ENCODE measurements at places on chromosomes 16 and 17.

- DNase-seq = no peak
Observed at GRCh38 chr16:4976079-4976478, 17.9 kb downstream of the SEC14L5 start.

- no peak for DNase-seq
Observed at GRCh38 chr16:51390877-51391276, 239.8 kb upstream of the SALL1 start.

DNA sequence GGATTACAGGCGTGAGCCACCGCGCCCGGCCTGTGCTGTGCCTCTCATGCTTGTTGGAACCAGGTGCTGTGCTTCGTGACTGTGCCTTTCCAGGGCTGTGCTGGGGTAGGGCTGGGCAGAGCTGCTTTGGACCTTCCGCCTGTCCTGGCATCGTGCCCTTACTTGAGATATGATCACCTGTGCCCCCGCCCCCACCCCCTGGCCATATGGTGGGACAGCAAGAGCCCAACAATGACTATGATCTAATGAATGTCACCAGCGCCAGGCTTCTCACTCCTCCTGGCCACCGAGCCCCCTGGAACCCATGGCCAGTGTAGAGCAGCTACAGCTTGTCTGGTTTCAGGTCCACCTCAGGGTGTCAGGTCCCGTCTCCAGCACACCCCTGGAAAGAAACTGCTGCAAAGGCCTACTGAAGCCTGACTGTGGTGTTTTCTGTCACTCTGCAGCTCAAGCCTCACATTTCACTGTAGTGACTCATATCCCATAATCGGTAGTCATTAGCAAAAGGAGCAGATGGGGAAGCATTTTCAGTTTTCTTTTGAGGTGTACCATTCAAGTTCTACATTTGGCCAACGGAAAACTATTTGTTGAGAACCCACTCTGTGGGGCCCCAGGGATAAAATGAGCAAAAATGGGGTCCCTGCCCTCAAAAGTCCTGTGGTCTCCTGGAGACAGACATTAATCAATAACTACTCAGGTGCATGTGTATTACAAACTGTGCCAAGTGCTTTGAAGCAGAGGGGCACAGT, 22.1 kb downstream of the FCSK start:
- DNase-seq = no peak

DNA sequence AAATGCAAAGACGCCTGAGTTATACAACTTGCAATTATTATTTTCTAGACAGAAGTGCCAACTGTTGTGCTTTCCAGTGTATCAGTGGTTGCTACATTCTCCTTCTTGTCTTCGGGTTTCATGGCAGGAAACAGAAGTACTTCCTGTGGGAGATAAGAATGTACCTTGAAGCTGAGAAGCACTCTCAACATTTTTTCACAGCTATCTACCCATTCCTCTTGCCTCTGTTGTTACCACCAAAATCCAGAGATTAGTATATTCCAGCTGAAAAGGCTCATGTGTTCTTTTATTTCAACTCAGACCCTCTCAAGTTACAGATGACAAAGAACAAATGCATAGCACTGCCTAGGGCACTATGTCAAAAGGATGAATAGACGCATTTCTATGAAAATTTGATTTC, 4.8 kb upstream of the ADAT1 start:
- DNase-seq = no peak

DNA sequence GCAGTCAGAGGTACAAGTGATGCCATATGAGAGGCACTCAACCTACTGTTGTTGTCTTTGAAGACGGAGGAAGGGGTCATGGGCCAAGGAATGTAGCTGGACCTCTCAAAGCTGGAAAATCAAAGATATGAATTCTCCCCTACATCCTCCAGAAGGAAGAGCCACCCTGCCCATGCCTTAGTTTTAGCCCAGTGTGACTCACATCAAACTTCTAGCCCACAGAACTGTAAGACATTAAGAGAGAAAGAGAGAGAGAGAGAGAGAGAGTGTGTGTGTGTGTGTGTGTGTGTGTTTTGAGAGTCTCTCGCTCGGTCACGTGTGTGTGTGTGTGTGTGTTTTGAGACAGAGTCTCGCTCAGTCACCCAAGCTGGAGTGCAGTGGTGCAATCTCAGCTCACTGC, 87.1 kb downstream of the STX8 start:
- no peak for DNase-seq

DNA sequence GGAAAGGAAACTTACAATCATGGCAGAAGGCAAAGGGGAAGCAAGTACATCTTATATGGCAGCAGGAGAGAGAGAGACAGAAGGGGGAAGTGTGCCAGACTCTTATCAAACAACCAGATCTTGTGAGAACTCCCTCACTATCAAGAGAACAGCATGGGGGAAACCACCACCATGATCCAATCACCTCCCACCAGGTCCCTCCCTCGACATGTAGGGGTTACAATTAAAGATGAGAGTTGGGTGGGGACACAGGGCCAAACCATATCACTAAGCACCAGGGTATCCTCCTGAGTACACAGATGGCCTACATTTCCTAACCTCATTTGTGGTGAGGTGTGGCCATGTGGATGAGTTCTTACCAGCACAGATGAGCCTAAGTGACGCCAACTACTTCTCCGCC, 348.6 kb upstream of the ZFHX3 start:
- no peak for DNase-seq

DNA sequence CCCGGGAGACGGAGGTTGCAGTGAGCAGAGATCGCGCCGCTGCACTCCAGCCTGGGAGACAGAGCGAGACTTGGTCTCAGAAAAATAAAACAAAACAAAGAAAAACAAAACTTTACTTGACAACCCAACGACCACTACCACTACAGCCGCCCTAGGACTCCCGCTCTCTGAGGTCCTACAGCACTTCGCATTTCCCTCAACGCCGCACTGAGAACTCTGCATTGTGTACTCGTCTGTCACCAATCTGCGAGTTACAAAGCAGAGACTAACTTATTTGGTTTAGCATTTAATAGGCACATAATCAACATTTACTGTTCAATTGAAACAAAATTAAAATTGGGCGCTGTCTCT, 479 bp upstream of the ZNF207 start:
- DNase-seq = no peak

DNA sequence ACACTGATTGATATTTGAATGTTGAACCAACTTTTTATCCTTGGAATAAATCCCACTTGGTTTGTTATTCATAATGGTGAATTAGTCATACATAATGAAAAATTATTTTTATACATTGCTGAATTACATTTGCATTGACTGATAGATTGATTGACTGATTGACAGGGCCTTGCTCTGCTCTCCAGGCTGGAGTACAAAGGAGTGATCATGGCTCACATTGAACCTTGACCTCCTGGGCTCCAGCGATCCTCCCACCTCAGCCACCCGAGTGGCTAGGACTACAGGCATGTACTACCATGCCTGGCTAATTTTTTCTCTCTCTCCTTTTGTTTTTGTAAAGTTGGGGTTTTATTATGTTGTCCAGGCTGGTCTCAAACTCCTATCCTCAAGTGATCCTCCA, 97.8 kb downstream of the ARHGAP44 start:
- DNase-seq = no peak

DNA sequence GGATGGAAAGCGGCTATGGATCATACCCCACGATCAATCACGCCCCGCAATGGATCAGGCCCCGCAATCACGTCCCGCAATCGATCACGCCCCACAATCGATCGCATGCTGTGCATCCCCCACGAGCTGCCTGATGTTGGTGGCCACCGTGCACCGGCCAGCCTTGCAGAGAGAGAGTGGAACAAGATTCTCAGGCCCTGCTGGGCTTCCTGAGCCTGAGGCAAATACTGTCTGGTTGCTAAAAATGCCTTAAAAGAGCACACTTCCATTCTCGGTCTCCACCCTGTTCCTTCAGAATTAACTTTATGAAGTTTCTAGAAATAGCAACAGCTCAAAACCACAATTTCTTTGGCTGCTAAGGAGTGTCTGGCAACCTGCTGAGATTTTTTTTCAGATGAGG, 81.5 kb downstream of the VPS53 start:
- no peak for DNase-seq

- peak; percentile 99 for DNase-seq
Observed at GRCh38 chr16:67480833-67481560, at the start of gene ATP6V0D1. ATP6V0D1 (minus strand) TSS chr16:67481157; CDS start chr16:67481086, 71 bp downstream.

DNA sequence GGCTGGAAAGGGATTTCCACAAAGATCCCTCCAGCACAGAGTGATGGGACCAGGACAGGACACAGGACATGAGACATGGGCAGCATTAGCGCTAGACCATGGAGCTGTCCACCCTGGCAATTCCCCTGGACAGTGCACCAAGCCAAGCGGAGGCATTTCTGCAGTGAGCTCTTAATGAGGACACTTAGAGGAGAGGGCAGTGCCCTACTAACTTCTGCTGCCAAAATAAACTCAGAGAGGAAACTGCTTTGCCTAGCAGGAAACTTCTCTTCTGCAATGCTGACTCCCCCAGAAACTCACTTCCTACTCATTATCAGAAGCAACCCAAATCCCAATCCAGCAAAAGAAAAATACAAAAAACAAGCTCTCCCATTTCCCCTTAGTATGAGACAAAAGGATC, 119.2 kb downstream of the HS3ST2 start:
- DNase-seq = no peak

- no peak for DNase-seq
Observed at GRCh38 chr16:28986046-28986445, 1.2 kb downstream of the LAT start.

DNA sequence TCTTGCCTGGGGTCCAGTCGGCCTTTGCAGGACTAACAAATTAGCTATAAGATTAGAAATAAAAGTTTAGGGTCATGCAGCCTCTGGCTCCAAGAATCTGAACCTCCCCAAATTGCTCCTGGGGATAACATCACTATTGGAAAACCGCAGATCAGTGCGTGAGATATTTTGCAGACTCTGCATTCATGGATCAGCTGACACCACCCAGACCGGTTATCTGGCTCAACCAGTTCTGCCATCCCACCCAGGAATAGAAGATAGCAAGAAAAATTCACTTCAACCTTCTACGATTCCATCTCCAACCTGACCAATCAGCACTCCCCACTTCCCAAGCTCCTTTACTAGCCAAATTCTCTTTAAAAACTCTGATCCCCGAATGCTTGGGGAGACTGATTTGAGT, 4.3 kb upstream of the PGS1 start:
- no peak for DNase-seq

DNA sequence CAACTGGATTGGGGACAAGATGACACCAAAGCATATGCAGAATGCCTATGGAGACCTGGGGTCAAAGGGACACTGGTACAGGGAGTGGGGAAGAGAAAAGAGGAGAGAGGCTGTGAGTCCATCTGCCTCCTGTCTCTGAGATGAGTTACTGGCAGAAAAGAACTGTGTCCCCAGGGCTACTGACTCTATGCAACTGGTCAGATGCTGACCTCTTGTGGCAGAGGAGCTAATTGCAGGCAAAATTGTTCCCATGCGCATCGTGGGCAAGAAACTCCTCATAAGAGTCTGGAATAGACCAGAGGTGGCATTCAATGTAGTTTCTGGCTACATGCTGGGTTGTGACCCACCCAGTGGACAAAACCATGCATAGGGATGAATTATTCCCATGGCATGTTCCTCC, 26.1 kb upstream of the MLKL start:
- no peak for DNase-seq

GRCh38 chr16:23186171-23186570, 3.6 kb downstream of the SCNN1G start:
- no peak for DNase-seq

- no peak for DNase-seq
Observed at GRCh38 chr16:87561200-87562105, 40.9 kb upstream of the JPH3 start.

DNA sequence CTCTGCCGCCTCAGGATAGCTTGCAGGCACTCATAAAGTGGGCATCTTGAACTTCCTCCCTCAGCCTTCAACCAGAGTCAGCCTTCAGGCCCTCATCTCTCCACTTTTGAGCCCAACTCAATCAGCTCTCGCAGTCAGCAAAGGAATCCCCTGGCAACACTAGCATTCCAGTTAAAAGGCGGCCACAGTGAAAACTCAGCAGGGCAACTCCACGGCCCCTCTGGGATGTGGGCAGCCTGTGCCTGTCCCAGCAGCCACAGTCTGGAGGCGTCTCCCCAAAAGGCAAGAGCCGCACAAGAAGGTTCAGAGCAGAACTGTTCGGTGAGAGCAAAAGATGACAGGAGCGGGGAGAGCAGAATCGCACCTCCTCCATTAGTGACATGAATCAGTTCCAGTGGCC, 9.0 kb downstream of the TMEM11 start:
- no peak for DNase-seq

DNA sequence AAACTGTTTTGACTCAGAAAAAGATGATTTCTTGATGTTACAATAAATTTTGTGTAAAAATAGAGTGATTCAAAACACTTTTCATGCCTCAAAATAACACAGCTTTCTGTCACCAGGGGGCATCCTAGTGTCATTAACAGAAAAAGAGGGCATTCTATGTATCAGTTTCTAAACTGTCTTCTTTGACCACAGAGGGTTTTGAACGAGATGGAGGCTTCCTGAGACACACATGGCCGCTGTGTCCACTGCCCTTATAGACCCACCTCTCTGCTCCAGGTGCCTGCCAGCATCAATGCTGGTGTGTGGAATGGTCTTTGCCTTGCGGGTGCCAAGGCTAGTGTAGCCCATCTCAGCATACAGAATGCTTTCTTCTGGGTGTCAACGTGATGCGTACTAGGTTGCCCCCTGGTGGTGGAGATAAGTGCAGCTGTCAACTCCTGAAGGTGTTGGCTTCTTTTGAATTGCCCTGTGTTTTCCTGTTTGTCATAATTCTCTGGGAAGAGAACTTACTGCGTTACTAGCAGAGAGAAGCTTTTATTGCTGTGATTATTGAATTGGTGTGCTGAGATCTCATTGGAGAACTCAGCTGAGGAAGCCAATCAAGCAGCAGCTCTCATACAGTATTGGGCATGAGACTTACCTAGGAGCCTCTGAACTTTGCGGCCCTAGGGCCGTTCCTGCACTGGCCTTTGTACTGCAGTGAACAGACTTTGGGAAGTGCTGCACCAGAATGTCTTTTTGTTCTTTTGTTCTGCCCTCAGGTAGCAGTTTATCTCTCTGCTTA, 38.6 kb downstream of the USP10 start:
- DNase-seq = peak; percentile 78

- DNase-seq = no peak
Observed at GRCh38 chr17:9658593-9659211, 13.4 kb downstream of the USP43 start.

DNA sequence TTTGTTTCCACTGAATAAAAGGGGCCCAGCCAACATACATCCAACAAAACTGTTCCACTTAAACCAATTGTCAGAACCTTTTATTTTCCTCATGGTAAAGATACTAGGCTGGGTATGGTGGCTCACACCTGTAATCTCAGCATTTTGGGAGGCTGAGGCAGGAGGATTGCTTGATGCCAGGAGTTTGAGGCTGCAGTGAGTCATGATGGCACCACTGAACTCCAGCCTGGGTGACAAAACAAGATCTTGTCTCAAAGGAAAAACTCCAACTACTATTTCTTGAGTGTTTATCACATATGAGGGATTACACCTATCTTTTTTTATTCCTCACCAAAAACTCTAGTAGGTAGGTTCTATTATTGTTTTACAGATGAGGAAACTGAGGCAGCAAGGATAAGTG, 4.7 kb upstream of the PSMC5 start:
- no peak for DNase-seq

GRCh38 chr16:23784811-23785447, 30.1 kb downstream of the CHP2 start:
- no peak for DNase-seq
